HuH-7.5 (cell line): ENCODE measurements at places on chromosomes 7 and 10.
A peak's percentile ranks its signal among the peaks of the same experiment; 100 is the strongest.

DNA sequence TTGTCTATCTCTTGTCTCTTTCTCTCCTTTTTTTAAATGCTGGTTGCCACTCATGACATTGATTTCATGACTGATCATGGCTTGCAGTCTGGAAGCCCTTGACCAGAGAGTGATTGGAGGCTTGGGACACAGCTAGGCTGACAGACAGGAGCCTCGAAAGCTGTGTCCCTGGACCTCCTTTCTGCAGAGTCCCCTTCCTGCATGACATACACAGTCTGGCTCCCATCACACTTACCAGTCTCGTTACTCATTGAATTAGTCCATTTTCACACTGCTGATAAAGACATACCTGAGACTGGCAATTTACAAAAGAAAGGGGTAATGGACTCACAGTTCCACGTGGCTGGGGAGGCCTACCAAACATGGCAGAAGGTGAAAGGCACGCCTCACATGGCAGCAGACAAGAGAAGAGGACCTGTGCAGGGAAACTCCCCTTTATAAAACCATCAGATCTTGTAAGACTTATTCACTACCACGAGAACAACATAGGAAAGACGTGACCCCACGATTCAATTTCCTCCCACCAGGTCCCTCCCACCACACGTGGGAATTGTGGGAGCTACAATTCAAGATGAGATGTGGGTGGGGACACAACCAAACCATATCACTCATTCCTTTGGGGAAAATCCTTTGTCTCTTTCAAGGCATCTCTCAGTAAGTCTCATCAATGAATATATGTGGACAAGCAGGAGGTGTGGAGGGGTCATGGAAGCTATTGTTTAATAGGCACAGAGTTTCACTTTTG, 102.3 kb downstream of the TBXAS1 start:
- no peak for DNase-seq

- DNase-seq, result no peak
Observed at GRCh38 chr7:3191548-3191947, 109.5 kb upstream of the SDK1 start.

- DNase-seq, result no peak
Observed at GRCh38 chr10:78196964-78197363, 163.3 kb downstream of the RPS24 start.

DNA sequence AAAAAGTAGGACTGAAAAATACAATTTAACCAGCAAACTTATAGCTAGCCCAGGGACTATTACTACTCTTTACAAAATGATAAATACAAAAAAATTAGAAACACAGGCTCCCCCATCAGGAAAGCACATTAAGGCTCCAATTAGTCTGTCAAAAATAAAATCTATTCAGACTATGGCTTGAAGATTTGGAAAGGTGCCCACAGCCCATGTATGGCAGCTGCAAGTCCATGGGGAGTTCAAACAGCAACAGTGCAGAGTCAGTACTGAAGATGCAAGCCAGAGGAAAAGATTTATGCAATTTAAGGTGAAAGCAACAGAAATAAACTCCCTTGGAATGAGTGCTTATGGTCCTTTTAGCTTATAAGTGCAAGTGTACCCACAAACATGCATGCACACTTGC, 29.7 kb downstream of the IMMP2L start:
- DNase-seq, result no peak

- DNase-seq, result no peak
Observed at GRCh38 chr10:84743483-84743882, 415.1 kb downstream of the CCSER2 start.

DNA sequence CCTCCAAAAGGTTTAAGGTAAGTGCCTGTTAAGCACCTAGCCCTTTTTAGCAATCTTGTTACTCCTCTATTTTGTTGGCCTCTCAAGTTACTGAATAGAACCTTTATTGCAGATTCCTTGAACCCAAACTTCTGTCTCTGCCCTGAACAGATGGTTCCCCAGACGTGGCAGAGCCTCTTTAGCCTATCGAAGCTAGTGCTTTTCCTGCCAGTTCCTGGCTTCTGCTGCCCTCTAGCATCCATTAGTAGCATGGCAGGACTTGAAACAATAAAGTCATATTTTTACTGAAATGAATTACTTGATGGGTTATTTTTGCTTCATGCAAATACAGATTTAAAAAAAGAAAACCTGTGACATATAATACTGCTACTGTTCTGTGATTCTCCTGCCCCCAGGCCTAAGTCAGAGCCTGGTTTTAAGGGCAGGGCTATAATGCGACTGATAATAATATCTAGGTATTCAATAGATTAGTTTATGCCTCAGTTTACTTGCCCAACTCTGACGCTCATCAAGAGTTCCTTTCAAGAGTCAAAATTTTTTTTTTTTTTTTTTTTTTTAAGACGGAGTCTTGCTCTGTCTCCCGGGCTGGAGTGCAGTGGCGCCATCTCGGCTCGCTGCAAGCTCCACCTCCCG, 84.3 kb upstream of the PHF14 start:
- peak; percentile 16 for DNase-seq

DNA sequence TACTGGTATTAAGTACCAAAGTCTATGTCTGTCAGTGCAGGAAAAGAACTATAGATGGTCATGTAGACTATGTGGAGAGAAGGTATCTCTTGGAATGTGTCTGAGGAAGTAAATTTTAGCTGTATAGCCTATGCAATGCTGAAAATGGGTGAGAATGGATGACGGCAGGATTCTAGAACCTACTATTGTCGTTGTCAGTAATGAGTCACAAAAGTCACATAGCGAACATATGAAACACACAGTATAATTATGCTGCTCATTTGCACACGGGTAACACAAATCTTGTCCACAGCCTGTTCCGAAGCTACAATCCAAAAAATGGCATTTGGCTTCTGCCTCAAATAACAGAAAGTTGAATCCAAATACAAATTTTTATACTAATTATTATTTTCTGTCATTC, 33.6 kb upstream of the KMT2E start:
- DNase-seq, result no peak

DNA sequence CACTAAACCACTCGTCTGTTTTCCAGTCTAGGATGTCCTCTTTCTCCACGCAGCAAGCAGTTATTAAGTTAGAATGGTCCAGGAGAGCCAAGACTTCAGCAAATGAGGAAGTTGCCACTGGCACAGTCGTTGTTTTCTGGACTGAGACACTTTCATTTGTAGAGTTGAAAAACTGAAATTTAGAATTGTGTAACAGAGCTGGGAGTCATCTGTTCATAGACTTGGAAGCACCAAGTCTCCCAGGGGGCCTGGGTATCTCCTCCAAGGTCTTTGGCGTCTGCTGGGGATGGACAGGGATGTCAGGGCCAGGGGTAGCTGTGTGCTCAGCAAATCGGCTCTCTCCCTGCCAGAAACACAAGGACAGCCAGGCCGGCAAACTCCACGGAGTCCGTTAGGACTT, 208.4 kb downstream of the FANK1 start:
- DNase-seq, result no peak

DNA sequence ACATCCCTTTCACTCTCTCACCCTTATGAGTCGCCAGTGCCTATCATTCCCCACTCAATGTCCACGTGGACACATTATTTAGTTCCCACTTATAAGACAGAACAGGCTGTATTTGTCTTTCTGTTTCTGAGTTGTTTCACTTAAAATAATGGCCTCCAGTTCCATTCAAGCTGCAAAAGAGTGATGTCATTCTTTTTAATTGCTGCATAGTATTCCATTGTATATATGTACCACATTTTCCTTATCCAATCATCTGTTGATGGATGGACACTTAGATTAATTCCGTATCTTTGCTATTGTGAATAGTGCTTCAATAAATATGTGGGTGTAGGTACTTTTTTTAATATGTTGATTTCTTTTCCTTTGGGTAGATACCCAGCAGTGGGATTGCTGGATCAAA, 79.1 kb downstream of the ZNF365 start:
- no peak for DNase-seq

GRCh38 chr7:102287111-102287980, 678 bp downstream of the SH2B2 start:
- no peak for DNase-seq

GRCh38 chr7:151014950-151015349, 9.3 kb downstream of the ATG9B start:
- no peak for DNase-seq

- no peak for DNase-seq
Observed at GRCh38 chr10:10490581-10490980, 527.1 kb upstream of the CELF2 start.

DNA sequence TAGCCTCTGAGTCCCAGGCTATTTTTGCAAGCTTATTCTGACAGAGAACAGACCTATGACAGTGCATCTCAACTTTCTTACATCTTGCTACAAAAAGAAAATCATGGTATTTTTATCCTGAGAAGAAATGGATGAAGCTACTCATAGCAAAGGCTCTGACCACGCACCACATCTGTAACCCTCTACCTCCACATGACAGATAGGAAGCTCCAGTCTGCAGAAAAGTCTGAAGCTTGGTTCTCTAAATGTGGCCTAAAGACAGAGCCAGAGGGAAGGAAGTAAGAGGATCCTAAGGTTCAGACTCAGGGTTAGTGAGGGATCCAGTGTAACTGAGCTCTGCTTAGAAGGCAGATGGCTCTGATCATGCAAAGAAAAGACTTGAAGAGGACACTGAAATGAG, 58.4 kb upstream of the ABCB5 start:
- no peak for DNase-seq

DNA sequence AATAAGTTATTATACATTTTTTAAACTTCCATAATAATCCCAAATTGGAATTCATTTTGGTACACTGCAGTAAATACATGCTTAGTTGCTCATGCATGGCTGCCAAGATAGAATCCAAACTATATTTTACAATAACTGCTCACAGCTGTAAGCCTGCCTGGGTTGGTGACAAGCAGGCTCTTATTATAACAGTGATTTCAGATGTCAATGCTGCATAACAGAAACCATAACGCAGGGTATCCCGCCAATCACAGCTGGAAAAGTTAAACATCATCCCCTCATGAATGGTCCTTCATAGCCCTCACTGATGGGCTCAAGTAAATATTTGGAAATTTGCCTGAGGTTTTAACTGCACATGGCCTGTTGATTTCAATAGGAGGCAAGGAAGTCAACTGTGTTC, 149.8 kb downstream of the AMPH start:
- DNase-seq, result no peak

DNA sequence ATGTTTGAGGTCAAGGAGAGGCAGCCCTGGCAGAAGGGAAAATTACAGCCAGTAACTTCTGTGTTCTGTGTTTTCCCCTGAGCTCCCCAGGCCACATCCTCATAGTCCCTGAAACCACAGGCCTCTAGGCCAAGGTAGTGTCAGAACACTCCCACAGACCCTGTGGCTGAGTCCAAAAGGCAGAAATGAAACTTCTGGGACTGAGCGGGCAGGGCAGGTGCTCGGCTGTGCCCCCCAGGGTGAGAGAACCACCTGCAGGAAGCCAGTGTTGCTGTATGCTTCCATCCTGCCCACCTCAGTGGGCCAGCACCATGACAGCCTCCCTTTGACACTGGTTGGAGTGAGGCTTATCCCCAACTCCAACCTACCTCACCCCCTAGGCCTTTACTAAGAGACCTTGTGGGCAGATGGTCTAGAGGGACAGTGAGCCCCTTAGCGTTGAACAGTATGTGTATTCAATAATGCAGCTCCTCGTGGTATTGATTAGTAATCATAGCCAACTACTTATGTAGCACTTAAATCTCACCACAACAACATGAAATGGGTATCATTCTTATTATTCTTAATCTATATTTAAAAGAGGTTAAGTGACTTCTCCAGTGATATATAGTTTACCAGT, 30.3 kb downstream of the PIK3CG start:
- no peak for DNase-seq

GRCh38 chr10:103660364-103661197, 167.1 kb downstream of the NEURL1 start:
- DNase-seq, result no peak

DNA sequence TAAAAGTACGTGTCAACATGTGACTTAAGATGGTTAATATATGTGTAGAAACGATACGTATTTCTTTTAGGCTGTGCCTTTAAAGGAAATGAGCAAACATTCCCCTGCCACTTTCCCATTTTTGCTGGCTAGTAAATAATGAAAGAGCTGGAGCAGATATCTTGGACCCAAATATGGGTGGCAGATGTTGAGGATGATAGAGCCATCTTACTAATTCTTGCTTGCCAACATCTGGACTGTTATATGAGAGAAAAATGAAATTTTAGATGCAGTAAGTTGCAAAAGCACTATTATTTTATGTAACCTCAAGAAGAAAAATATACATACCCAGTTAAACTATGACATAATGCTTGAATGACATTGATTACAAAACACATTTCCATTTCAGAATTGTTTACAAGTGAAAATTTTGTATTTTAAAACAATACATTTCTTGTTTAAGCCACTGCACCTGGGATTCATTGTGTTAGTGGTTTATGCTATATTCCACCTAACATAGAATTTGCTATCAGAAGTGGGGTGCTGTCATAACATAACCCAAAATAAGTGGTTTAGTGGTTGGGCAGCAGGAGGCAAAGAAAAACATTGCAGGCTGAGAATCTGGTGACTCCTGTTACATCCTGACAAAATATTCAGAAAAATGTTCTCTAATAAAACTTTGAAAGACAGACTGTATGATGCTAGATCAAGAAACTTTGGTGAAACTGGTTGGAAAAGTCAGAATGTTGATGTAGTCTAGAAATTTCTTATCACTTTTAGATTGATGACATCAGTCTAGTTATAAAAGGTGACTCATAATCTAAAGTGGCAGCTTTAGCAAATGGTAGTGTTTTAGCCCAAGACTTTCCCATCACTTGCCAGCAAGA, 305.0 kb downstream of the PTEN start:
- no peak for DNase-seq

DNA sequence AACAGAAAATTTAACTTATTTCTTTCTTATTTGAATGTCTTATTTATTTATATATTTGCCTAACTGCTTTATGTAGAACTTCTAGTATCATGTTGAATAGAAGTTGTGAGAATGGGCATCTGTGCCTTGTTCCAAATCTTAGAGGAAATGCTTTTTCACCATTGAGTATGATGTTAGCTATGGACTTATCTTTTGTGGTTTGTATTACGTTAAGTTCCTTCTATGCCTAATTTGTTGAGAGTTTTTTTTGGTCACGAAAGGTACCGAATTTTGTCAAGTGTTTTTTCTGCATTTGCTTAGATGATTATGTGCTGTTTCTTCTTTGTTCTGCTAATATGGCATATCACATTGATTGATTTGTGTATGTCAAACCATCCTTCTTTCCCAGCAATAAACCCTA, 161.0 kb upstream of the TRIM24 start:
- no peak for DNase-seq

DNA sequence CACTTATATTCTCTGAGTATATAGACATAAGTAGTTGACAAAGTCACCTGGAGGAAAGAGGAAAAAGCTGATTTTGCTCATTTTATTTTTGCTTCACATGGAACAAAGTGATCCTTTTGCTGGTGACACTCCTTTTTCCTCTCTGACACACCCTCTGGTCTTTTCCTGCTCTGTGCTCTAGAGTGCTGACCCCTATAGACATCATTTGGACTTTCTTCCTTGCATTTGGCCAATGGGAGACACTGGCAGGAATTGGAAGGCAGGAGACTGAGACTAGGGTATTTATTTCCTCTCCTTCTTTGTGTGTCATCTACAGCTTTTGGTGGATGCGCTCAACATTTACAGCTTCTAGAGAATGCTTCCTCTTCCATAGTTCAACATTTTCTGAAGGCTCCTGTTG, 1078.1 kb downstream of the SORCS1 start:
- DNase-seq, result no peak
